ENCODE measurements at places on chromosomes 3 and 15.

GRCh38 chr3:194738254-194739093, 52.8 kb downstream of the FAM43A start:
- no peak for DNase-seq

GRCh38 chr3:115986555-115987207, 363.4 kb downstream of the GAP43 start:
- no peak for DNase-seq

- DNase-seq, result no peak
These were observed 43.2 kb downstream of the CMTM8 start for GRCh38 chr3:32281570-32282106.

DNA sequence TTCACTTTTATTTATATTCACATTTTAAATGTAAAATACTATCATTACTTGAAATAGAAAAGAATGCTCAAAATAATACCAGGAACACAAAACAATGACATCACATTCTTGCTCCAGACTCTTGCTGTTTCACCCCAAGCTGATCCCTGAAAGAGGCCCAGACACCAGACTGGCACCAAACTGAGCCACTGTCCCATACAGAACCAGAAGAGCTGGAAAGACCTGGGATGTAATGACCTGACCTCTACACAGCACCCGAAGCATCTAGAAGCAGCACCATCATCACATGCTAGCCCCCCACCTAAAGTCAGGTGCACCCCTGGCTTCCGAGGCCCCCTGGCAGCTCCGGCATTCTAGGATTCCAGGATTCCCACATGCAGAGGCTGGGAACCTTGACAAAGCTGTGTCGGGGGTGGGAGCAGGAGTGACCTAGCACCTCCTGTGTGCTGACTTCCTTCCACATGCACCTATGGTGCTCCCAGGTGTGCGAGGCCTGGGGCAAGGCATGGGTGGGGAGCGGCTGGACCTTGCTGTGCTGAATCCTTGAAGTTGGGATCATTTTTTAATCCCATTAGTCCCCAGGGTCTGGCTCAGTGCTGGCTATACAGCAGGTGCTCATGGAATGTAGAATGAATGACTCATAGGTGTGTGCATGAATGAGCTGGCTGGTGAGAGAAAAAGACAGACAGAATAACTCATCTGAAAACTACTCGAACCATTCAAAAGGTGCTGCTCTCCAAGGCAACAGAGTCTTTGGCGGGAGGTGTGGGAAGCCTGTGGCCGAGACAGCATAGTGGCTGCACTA, 144.7 kb upstream of the IQSEC1 start:
- no peak for DNase-seq

GRCh38 chr3:120370463-120370862, 21.3 kb upstream of the LRRC58 start:
- no peak for DNase-seq

DNA sequence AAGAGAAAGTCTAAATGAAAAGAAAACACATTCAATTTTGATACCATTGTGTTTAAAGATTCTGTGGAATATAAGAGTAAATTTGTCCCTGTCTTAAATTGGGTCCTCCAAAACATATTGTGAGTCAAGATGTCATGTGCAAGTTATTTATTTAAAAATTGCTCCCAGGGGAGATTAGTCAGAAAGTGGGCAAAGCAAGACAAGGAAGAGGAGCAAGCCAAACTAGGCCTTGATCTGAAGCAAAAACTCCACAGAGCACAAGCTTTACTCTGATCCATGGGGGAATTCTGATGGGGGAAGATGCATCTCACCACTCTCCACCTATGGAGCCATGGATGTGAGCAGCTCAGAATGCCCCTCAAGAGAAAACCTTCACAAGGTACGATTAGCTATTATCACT, 342.8 kb upstream of the IL12A start:
- no peak for DNase-seq

DNA sequence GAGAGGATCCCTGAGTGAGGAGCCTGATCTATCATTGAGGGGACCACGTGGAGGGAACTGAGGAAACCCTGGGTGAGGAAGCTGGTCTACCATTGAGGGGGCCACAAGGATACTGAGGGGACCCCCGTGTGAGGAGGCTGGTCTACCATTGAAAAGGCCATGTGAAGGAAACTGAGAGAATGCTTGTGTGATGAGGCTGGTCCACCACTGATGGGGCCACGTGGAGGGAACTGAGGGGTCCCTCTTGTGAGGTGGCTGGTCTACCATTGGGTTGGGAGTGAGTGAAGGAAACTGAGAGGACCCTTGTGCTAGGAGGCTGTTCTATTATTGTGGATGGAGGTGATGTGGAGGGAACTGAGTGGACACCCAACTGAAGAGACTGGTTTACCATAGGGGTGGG, 161.3 kb downstream of the FBLN2 start:
- no peak for DNase-seq

All from stimulated activated CD4-positive, alpha-beta T cell treated with anti-CD3 and anti-CD28 coated beads, Interleukin-1b, Interleukin-23, amount 100 ng/mL, for 4 hours (primary cell).